ENCODE measurements at places on chromosomes 1 and 21. TPM values are rescaled to one million over a fixed set of nuclear protein-coding genes. Genes with fewer than 3 reads are reported as not detected.

DNA sequence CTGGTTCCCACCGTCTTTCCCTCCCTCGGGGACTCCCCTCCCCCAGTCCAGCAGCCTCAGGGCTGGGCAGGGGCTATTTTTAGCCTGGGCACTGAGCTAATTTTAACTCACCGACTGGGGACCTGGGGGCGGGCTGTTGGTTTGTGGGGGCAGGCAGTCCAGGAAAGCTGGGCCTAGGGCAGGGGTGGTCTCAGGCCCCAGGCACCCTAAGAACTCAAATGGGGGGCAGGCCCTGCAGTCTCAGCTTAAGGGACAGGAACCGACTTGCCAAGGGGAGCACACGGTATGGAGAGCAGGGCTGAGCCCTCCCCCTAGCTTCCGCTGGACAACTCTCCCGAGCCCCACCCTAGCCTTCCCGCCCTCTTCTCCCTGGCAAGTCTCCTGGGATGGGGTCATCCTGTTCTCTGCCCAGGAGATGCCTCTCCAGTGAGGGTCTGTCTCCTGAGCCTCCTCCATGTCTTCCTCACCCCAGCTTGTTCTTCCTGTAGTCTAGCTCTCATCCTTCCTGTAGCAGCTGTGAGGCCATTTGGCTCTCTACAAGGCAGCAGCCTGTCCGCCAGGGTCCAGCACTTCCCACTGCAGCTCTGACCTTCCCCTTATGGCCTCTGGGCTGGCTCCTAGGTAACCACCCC is 10.1 kb downstream of the MEF2D start:
- no peak for DNase-seq

Gene C1orf226
- total RNA-seq, result not detected

- DNase-seq, result peak; percentile 96
These were observed at the start of the genes CPTP and INTS11 for GRCh38 chr1:1324524-1325287. Gene CPTP, plus strand, starts transcription at chr1:1324802. Its CDS starts 2,109 bp downstream, at chr1:1326911. Gene INTS11, minus strand, starts transcription at chr1:1324660. Its CDS starts 52 bp downstream, at chr1:1324608.

DNA sequence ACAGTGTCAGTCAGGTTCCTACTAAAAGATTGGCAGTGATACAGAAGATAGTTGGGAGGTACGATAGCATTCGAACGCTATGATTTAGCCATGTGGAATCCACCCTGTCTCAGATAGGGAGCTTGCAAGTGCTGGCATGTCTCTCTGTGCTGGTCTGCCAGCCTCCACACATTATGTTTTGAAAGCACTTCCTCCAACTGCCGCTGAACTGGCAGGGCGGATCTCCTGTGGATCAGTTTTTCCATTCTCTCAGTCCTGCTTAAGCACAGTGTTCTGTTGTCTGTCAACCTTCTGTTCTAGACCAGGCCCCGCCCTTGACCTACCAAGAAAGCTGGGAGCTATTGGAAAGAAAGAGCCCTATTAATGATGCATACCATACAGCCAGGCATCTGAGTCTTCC is 65.5 kb upstream of the PALMD start:
- no peak for DNase-seq

- DNase-seq, result no peak
These were observed 288.4 kb upstream of the RGS18 start for GRCh38 chr1:191869790-191870312.

DNA sequence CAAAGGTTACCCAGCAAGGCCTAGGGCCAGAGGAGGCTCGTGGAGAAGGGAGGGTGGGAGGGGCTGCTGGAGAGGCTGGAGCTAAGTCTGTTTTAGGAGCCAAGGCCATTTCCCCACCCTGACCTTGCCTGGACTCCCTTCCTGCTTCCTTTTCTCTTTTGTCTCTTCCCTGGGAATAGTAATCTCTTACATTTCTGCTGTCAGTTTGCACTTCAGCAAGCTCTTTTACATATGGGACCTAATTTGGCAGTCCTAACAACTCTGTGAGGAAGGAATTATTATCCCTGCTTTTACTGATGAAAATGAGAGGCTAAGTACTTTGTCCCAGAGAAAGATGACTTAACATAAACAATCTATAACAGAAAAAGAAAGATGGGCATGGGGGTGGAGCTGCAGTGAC is 13.8 kb downstream of the OPTC start:
- no peak for DNase-seq

DNA sequence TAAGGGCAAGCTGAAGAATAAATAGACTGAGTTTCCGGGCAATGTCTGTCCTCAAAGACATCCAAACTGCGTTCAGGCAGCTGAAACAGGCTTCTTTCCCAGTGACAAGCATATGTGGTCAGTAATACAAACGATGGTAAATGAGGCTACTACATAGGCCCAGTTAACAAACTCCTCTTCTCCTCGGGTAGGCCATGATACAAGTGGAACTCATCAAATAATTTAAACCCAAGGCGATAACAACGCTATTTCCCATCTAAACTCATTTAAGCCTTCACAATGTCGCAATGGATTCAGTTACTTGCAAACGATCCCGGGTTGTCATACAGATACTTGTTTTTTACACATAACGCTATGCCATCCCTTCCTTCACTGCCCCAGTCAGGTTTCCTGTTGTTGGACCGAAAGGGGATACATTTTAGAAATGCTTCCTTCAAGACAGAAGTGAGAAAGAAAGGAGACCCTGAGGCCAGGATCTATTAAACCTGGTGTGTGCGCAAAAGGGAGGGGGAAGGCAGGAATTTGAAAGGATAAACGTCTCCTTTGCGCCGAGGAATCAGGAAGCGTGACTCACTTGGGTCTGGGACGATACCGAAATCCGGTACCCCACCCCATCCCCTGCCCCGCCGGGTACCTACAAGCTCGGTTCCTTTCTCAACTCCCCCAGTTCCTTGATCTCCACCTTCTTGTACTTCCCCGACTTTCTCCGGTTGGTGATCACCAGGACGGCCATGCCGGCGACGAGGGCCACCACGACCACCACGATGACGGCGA is 1.3 kb downstream of the TACSTD2 start:
- DNase-seq, result no peak

DNA sequence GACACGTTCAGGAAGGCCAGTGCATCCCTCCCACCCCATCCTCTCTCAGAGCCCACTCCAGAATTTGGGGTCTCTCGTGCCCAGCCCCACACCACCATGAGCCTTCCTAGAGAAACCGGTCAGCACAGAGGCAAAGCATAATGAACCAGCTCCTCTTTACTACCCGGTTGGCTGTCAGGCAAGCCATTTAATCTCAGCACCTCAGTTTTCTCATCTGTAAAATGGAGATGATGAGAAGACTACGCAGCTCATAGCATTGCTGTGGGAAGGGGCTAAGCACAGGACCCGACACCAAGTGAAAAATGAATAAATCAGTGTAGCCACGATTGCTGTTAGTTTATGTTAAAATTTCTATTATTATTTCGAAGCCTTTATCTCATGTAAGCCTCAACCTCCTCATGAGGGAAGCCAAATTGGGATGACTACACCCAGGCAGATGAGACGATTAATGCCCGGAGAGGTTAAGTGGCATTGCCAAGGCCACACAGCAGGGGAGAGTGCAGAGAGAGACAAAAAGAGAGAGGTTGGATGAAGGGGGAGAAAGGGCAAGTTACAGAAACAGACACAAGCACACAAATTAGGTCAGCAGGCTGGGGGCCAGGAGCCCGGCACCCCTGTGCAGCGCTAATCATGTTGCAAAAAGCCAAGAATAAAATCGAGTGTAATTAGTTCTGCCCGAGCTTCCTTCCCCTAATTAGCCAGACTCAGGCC is 25.7 kb downstream of the SDC3 start:
- DNase-seq, result no peak

GRCh38 chr1:240190881-240191401 is 99.3 kb downstream of the FMN2 start:
- no peak for DNase-seq

DNA sequence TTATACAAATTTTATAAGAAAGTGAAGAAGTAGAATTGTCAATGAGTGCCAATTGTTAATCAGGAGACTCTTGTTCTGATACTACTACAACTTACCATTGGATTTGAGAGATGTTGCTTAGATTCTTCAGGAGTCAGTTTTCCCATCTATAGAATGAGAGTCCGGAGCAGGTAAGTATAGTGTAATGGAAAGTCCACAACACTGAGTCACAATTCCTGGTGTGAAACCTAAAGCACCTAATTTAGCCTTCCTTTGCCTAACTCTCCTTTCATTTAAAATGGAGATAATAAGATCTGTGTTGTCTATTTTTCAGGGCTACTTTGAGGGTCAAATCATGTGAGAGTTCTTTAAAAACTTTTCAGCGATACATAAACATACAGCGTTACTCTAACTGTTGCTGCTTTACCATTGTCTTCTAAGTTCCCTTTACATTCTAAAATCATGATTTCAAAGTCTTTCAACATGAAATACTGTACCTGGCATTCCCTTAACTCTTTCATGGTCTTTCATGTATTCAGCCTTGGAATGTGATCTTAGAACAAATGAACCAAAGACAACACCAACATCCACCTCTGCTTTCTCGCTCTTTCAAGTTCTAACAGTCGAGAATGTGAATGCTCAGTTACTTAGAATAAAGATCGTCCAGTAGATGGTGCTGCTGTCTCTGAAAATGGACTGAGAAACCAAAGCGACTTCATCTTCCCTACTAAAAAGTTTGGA is 90.9 kb downstream of the SLC30A10 start:
- DNase-seq, result no peak

Gene RAB13
- total RNA-seq, result 1.1 TPM

- no peak for DNase-seq
These were observed 104.9 kb upstream of the PLD5 start for GRCh38 chr1:242629396-242629795.

DNA sequence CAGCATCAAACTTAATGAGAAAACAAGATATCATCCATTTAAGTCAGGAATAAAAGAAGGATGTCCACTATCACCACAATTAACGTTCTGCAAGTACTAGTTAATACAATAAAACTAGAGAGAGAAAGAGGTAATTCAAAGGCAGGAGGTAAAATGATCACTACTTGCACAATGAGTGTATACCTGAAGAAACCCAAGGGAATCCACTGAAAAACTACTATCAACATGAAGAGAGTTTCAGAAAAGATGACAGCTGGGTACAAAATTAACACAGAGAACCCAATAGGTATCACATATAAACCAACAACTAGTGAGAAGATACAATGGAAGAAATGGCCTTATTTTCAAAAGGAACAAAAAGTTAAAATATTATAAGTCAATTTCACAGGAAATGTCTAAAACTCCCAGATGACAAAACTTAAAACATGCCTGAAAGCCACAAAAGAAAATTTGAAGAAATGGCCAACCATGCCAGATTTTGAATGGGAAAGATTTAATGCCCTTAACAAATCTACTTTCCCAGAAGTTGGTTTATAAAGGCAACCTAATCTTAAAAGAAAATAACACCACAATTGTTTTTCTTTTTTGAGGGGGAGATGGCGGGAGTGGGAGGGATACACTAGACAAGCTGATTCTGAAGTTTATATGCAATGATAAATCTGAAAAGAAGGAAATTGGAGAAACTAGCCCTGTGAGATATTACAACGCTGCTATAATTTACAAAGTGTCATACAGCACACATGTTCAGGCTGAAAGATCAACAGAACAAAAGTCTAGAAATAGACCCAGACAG is 17.8 kb downstream of the VPS26C start:
- no peak for DNase-seq

Gene GJA9
- total RNA-seq, result not detected

Gene KCNQ4
- 0.31 TPM for total RNA-seq

DNA sequence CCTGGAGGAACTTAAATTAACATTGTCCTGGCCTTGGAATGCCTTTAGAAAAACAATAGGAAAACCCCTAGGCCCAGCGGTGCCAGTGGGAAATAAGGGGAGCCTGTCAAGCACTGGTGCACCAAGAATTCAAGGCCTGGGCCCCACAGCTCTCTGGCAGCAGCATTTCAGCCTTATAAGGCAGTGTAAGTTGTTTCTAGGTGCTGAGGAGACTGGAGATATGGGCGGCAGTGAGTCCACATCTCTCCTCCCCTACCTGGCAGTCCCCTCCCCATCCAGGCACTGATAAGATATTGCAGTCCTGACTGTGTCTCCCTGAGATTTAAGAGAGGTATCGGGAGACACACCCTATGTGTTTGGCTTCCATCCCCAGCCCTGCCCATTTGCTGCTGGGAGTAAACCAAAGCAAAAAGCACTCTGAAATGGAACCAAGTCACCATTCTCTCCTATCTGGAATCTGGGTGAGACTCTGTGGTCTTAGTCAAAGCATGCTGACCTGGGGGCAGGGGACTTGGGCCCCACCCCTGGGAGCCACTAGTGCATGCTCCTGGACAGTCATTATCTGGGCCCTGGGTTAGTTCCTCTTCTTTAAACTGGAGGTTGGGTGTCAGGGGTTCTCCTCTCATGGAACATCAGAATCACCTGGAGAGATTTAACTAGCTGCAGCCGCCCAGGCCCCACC is 30.5 kb downstream of the DEGS1 start:
- no peak for DNase-seq

DNA sequence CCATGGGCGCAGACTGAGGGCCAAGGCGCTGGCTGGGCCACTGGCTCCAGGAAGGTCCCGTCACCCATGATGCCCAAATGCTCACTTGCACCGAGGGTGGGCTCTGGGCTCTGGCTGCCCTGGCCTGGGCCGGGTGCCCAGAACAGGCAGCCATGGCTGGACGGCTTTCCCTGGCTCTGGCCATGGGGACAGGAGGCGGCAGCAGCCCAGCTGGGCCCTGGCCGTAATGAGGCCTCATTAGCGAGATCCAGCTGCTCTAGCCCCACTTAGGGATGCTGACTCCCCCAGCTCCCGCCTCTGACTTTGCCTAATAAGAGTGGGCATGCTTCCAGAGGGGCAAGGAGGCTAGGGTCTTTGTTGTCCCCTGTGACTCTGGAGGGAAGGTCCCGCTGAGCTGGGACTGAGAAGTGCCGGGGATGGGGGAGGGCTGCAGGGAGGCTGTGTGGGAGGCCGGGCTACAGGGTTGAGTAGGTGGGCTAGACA is 11.8 kb downstream of the SLC6A9 start:
- DNase-seq, result no peak

Gene CD5L
- not detected for total RNA-seq

DNA sequence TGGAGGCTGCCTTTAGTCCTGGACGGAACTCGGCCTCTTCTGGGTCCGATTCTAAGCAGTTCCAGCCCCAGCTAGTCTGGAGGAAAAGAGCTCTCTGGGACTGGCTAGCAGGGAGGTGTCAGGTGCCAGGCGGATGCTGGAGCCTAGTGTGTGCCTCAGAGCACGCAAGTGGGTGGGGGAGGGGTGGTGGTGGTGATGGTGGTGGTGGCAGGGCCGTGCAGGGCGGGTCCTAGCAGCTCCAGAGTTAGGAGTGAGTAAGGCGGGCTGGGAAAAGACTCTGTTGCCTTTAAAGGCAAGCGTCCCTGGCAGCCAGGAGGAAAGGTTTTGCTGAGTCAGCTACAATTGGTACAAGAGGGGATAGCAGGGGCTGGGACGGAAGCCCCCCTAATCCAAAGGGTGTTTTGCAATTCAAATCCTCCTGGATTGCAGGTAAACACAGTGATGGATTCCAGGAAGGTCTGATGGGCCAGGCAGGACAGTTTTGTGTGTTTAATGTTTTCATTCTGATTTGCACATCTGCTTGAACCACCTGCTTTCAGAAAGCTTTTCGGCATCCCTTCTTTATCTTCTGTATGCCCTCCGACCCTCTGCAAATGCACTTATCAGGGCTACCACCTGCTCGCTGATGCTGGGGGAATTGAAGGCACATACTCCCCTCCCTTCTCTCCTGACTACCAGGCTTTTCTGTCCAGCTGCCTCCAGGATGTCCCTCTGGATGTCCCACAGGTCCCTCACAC is 4.1 kb upstream of the SLC2A1 start:
- no peak for DNase-seq

Gene PTPN14
- not detected for total RNA-seq

- DNase-seq, result no peak
These were observed 45.5 kb downstream of the GRIK3 start for GRCh38 chr1:36988741-36989193.

GRCh38 chr1:109946511-109946910 is 35.9 kb downstream of the CSF1 start:
- no peak for DNase-seq

Gene PRMT2
- 78.8 TPM for total RNA-seq

Gene SIK1
- 716 TPM for total RNA-seq
